RPMI7951 (cell line): ENCODE measurements at places on chromosomes 12 and 14.

GRCh38 chr12:114958538-114958937 is 274.6 kb upstream of the TBX3 start:
- DNase-seq = no peak

DNA sequence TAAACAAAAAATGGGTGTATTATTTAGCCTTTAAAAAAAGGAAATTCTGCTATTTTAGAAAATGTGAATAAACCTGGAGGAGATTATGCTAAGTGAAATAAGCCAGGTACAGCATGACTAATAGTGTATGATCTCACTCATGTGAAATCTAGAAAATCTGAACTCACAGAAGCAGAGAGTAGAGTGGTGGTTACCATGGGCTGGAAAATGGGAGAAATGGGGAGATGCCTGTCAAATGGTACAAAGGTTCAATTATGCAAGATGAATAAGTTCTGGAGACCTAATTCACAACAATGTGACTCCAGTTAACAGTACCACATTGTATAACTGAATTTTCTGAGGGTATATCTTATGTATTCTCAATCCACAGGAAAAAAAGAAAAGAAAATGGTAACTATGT is 17.4 kb upstream of the LEMD3 start:
- no peak for DNase-seq

GRCh38 chr14:95875831-95876760 is 536 bp upstream of the TUNAR start:
- DNase-seq = no peak

GRCh38 chr14:90603336-90603735 is 206.5 kb downstream of the CALM1 start:
- DNase-seq = no peak

- DNase-seq = no peak
These were observed 8.7 kb upstream of the TCL1A start for GRCh38 chr14:95722525-95723190.

GRCh38 chr14:34604995-34605394 is 25.0 kb downstream of the SNX6 start:
- no peak for DNase-seq

- DNase-seq = no peak
These were observed 24.1 kb downstream of the OR6S1 start for GRCh38 chr14:20617138-20618003.
